GM04503 (cell line): ENCODE measurements at places on chromosomes 3 and 15.

- DNase-seq: no peak
These were observed 93.2 kb upstream of the AGTR1 start for GRCh38 chr3:148604270-148605085.

DNA sequence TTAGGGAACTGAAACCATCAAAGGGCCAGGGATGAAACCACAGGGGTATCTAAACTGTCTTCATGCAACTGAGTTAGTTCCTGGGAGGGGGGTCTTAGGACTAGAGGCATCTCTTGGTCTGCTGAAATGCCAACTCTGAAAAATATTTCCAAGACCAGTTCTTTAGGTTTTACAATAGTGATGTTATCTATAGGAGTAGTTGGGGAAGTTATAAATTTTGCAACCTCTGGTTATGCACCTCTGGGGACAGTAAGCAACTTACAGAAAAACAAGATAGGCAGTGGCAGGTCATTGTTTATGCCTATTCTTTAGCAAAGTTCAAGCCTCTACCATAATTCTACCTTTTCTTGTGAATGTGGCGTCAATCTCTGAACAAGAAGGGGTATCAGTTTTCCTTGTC is 60.5 kb upstream of the MINAR1 start:
- DNase-seq: no peak

DNA sequence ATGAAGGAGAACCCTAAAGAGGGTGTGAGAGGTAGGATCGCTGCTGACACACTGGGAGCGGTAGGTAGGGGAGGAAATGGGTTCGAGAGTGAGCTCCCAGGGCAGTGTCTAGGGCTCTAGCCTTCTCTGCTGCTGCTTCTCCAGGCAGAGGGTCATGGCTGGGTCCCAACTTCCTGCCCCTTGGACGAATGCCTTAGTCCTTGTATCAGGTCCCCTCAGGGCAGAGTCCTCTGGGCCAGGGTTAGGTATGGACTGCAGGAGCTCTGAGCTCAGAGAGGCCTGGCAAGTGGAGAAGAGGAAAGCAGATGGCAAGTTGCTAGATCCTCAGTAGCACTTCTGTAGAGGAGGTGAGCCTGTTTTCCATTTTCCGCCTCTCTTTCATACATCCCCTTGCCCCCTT is 2.9 kb downstream of the CORO2B start:
- DNase-seq: no peak

GRCh38 chr3:31170932-31171670 is 276.6 kb upstream of the GADL1 start:
- DNase-seq: peak; percentile 98

- DNase-seq: no peak
These were observed 276.0 kb downstream of the UACA start for GRCh38 chr15:70487387-70487740.

DNA sequence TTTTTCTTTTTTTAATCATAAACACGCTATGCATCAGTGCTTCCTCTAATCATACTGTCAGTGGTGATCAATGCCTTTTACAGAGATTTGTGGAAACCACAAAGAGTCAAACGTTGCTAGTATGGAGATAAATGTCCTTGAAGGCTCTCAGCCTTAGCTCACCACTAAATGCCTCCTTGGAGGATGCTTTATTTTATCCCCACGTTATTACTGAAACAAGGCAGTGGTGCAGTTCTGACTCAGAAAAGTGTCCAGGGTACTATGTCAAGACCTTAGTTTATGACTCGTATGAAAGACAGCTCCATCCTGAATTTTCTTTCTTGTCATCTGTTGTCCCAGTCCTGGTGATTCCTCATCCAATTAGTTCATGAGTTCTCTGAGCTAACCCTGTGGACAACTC is 1146.7 kb downstream of the IGSF11 start:
- DNase-seq: no peak
